Stimulated activated CD4-positive, alpha-beta T cell treated with anti-CD3 and anti-CD28 coated beads, Interleukin-1b, Interleukin-23, amount 100 ng/mL, for 48 hours (primary cell): ENCODE measurements at places on chromosomes 6 and 20.

GRCh38 chr6:147190556-147190955 lies 13.7 kb upstream of the STXBP5 start:
- no peak for DNase-seq

- DNase-seq: no peak
Observed at GRCh38 chr20:61728786-61729770, 336.6 kb downstream of the TAF4 start.

DNA sequence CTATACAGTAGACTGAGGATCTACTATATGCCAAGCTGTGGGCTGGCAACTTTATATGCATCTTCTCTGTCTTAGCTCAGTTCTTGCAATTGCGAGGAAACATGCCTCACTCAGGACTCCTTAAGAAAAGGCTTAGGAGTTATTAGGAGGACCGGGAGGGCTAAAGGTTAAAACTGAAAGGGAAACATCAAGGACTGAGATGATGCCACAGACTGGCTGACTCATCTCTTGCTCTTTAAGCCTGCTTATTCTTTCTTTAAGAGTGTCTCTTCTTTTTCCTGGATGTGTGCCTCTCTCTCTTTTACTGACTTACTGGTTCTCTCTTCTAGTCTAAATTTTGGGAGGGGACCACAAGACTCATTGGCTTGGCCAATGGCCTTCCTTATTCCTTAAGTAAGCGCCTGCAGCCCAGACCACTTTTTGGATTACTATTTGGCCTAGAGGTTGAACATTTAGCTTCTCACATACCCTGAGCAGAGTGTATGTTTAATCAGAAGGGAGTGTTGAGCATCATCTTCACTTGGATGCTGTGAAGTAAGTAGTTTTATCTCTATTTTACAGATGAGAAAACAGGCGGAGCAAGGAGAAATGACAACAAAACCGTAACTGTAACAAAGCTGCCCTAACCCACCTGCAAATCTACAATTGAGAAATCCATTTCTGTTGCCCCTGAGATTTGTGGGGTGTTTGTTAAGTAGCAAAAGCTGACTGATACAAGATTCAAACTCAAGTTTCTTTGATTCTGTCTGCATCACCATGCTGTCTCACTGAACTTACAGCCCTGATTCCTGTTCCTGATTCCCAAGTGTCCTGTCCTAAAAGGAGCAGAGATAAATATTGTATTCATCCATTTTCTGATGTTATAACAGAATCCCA lies 7.2 kb upstream of the SDC4 start:
- no peak for DNase-seq

- no peak for DNase-seq
Observed at GRCh38 chr6:23498013-23498412, 628.0 kb upstream of the NRSN1 start.

DNA sequence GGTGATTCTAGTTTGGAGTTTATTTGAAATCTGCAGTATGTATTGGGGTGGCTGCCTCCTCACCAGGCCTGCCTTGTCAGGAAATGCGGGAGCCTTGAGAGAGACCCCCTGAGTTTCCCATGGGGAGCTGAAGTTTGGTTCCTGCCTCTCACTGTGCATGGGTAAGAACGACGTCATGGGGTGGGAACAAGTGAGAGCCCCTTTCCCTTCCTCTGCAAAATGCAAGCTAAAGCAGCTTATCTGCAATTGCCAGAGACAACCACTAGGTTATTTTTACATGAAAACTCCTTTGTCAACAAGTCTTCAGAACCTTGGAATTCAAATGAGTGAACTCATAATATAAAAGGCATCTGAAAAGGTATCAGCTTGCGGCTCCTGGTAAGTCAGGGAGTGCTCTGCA lies 58.4 kb downstream of the TMEM170B start:
- DNase-seq: no peak
